NCI-H446 treated with DMSO at 0.1 percent for 48 hours (cell line): ENCODE measurements at places on chromosomes 3 and 15.

- no peak for DNase-seq
Measured at GRCh38 chr15:39801641-39802309, 19.1 kb upstream of the FSIP1 start.

DNA sequence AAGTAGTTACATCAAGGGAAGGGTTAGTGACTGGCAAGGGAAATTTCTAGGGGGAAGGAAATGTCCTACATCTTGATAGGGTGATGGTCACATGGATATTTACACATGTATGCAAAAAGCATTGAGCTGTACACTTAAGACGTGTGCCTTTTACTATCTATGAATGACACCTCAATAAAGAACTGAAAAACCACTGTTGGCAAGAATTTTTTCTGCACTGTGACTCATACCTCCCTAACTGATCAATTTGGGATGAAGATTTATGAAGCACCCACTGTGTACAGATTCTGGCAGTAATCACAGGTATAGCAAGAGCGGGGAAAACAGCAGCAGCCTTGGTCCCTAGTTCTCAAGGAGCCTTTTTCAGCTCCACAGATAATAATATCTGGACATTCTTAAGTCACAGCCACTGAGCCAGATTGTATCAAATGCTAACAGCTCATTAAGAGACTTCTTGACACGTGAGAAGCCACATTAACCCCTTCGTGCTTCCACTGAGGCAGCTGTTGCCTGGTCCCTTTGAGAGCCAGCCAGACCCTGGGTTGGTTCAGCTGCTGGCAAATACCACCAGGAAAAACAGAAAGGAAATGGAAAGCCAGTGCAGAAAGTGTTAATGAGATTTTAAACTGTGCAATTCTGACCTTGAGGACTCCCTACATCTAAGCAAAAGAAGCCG, 32.0 kb upstream of the GALNT15 start:
- no peak for DNase-seq

DNA sequence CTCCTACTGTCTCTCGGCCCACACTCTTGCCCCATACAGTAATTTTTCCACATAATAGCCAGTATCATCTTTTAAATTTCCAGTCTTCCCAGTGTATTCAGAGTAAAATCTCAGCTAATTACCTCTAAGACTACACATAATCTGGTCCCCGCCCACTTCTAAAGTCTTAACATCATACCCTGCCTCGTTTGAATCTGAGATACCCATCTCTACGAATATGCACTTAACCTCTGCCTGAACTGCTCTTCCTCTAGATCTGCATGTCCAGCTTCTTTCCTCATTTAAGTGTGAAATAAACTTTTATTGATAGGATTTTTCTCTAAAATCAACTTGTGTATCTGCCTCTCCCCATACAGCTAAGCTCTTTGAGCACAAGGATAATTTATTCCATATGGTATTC, 34.6 kb downstream of the COPS2 start:
- DNase-seq, result no peak

GRCh38 chr3:136932978-136933772, 24.6 kb upstream of the IL20RB start:
- no peak for DNase-seq

- DNase-seq, result peak; percentile 11
Measured at GRCh38 chr15:69225355-69226022, 65.1 kb downstream of the GLCE start.
